ENCODE measurements at places on chromosomes 1 and 21.

DNA sequence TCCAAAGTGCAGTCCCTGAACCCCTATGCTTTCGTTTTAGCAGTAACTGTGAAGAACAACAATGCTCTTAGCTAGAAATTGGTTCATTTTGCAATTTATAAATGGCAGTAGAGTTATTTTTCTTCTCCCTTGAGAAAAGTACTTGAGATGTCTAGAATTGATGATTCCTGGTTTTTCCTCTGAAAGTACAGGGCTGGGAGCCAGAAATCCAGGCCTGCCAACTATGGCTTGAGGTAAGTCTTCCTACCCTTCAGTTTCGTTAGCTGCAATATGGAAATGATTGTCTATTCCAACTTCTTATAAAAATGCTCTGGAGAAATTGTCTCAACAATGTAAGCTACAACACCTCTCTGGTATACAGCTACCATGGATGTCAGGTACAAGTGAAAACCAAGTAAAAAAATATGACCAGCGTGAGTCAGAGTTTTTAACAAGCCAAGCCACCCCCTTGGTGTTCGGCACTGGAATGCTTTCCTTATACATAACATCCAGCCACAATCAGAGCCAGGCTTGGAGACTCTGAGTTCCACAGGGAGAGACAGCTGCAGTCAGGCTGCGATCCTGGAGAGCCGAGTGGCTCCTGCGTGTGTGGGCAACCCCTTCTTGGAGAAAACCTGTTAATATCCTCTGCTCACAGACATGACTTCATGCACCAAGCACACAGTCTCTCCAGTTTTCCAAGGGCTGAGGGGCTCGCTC lies 22.0 kb downstream of the TSPAN2 start:
- DNase-seq = no peak

DNA sequence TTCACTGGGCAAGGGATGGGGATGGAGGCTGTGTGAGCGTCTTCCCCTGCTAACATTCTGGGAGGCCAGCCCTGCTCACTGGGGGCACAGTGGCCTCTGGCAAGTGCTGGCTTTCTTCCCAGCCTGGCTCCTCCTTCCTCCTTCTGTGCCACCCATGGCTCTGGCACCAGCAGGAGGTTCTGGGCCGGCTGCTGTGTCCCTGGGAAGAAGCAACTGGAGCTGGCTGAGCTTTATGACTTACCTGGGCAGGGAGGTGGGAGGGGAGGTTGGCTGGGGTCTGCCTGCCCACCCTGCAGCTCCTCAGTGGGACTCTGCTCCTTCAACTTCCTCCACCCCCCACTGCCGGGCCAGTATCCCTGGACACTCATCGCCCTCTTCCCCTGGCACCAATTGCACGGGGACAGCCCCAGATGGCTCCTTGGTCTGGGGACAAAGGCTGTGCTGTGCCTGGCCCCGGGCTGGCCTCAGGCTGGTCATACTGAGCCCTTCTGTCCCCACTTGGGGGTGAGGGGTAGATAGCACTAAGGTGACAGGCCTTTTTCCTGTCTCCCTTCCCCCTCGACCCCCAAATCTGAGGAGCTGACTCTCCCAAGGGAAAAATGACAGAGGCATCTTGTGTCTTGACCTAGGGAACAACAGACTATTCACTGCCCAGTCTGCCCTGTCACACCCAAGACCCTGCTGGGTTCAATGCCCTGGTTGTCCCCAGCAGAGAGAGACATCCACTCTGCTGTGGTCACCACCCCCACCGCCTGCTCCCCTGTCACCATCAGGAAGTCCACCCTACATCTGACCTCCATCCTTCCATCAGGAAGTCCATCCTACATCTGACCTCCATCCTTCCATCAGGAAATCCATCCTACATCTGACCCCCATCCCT lies 14.4 kb downstream of the CDK18 start:
- no peak for DNase-seq

GRCh38 chr1:174836543-174836942 lies 163.2 kb upstream of the CACYBP start:
- no peak for DNase-seq

GRCh38 chr1:25568834-25569596 lies 25.6 kb downstream of the LDLRAP1 start:
- no peak for DNase-seq

GRCh38 chr1:206982216-206982615 lies 12.0 kb upstream of the FCAMR start:
- peak; percentile 66 for DNase-seq

DNA sequence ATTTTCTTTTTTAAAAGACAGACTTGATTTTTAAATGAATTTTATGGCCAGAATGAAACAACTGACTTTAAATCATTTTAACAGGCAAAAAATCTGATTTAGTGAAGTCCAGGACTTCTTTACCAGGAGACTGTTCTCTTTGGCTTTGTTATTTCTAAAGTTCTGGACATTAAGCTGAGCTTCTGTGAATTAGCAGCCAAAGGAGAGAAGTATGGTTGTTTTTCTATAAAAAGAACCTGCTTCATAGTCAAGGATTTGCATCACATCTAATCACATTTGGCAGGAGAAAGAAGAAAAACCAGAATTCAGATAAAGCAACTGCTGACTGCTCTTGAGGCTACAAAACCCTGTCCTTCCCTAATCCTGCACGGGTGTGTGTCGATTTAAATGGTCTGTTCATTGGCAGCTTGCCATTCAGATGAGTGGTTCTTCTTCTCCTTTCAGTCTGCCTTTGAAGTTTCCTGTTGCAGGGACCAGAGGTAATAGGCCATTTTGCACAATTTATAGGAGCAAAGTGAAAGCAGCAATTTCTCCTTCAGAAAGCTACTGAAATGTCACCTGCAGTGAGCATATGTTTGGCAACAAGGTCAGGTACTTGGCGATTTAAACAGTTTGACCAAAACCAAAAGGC lies 215.4 kb downstream of the OLFM3 start:
- no peak for DNase-seq

DNA sequence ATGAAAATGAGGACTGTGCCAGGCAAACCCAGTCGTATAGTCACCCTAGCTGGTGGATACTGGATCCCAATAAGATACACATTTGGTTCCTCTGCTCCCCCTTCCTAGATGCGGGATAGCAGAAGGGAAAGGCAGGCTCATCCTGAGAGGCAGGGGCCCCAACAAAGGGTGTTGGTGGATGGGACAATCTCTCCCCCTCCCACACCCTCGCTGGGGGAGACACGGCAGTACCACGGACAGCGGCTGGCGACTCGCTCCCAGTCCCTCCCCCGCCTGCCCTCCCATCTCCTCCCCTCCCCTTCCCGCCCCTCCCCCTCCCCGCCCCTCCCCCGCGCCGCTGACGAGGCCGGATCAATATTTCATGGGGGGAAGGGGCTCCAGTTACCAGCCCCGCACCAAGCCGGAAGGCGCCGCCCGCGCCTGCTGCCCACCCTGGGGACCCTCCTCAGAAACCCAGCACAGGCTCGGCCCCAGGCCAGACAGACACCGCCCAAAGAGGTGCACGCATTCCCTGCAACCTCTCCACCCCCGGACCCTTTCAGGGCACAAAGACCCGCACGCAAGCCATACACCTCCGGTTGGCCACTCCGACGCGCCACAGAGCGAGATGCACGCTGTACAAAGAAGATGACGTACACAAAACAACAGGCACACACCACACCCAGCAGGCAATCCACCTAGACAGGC lies 11.5 kb downstream of the RIMS3 start:
- DNase-seq = no peak

GRCh38 chr1:89806616-89807015 lies 14.2 kb upstream of the LRRC8D start:
- DNase-seq = no peak

DNA sequence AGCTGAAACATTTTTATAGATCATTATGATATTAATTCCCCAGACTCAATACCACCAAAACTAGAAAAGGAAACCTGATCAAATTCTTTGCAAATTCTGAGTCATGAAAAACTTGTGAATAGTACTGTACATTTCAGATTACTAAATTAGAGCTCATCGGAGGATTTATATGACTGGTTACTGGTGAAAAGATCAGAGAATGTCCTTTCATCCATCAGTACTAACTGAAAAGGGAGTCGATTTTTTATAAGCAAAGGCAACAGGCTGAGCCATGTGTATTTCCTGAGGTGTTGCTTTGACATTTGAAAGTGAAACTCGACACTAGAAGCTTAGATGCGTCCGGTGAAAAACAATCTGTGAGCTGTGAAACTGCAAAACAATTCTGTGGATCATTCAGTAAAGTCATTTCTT lies 155.7 kb downstream of the TNFSF18 start:
- DNase-seq = peak; percentile 52

GRCh38 chr1:147665521-147665920 lies 4.8 kb downstream of the ACP6 start:
- no peak for DNase-seq

DNA sequence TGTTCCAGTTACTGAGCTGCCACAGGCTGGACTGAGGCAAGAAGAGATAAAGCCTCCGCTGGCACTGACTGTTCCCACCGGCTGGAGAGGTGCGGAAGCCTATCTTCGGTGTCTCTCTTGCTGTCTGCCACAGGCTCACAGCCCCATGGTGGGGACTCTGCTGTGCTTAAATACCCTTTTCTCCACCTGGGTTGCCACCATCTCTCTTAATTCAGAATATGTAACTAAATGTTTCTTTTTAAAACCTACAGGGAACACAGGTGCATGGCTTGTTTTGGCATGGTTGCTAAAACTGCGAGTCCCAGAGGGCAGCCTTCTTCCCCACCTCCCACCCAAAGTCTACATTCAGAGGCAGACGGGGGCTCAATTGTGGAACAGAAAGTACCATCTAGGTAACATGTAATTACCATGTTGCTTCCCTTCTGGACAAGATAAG lies 8.1 kb upstream of the LBR start:
- no peak for DNase-seq

DNA sequence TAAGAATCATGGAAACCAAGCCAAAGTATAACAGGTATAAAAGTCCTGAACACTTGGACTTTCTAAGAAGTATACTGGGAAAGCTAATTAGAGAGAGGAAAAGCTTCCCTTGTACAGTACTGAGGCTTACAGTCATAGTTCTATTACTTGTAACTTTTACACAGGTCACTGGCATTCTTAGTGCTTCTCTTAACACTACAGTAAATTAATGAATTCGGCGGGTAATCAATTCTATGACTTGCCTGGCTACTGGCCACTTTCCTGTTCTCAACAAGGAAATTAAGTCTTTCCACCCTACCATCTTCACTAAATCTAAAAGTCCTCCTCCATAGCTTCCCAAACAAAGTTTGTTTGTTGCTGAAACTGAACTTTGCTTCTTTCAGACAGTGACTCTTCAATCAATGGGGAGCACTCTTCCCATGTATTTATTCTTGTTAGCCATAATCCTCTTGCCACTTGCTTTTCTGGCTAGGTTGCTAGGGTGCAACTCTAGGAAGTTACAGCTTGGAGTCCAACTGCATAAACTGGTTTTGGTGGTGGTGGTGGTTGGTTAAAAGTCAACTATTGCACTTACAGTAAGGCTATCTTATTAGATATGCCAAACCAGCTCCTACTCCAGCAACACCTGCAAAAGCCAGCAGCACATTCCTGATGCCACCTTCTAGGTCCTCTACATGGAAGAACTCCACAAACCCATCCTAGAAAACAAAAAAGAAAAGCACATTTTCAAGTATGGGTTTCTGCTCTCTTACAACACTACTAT lies 2.4 kb downstream of the MCL1 start:
- peak; percentile 36 for DNase-seq

- DNase-seq = no peak
Observed at GRCh38 chr1:21966247-21967000, 10.4 kb upstream of the CELA3B start.

- no peak for DNase-seq
Observed at GRCh38 chr1:105442901-105443300, 1613.6 kb upstream of the PRMT6 start.

DNA sequence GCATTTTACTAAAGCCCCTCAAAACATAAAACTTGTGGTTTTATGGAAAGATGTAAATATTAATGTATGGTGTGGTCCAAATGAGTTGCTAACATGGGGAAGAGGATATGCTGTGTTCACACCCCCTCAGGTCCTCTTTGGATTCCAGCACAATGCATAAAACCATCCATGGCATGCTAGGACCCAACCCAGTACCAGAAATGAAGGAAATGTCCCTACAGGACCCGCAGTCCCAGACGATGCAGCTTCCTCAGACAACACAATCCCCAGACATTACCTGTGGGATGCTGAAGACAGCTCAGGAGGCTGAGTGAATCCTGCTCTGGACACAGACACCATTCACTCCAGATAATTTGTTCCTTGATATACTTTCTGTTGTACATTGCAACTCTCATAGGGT lies 202.2 kb downstream of the LBR start:
- no peak for DNase-seq

DNA sequence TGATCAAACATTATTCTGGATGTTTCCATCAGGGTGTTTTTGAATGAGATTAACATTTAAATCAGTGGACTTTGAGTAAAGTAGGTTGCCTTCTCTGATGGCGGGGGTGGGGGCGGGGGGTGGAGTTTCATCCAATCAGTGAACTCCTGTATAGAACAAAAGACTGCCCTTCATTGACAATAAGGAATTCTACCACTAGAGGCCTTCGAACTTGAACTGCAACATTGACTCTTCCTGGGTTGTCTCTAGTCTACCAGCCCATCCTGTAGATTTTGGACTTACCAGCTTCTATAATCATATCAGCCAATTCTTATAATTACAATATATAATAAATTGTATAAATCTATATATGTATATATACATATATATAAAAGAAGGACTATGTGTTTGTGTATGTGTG lies 520.4 kb upstream of the CXADR start:
- no peak for DNase-seq

DNA sequence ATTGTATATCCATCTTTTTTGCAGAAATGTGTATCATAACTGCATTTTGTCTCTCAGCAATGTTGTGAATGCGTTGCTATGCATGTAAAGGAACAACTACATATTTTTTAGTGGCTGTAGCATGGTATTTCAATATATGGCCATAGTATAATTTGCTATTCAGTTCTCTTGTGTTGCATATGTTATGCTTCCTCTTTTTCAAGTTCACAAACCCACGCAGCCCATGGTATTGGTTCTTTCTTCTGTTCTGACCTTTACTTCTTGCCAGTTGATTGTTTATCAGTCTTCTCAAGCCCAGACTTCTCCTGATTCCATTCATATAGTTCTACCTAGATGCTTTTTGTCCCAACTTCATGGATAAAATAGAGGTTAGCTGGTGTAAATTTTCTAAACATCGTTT lies 6.1 kb downstream of the SLC22A15 start:
- DNase-seq = no peak

GRCh38 chr1:17439250-17440073 lies at the start of gene RCC2:
Gene RCC2, minus strand, starts transcription at chr1:17439677. Its CDS starts 1,163 bp downstream, at chr1:17438514.
- peak; percentile 81 for DNase-seq

GRCh38 chr21:15839026-15839425 lies 109.2 kb downstream of the USP25 start:
- no peak for DNase-seq
